ENCODE measurements at places on chromosomes 4 and X.

DNA sequence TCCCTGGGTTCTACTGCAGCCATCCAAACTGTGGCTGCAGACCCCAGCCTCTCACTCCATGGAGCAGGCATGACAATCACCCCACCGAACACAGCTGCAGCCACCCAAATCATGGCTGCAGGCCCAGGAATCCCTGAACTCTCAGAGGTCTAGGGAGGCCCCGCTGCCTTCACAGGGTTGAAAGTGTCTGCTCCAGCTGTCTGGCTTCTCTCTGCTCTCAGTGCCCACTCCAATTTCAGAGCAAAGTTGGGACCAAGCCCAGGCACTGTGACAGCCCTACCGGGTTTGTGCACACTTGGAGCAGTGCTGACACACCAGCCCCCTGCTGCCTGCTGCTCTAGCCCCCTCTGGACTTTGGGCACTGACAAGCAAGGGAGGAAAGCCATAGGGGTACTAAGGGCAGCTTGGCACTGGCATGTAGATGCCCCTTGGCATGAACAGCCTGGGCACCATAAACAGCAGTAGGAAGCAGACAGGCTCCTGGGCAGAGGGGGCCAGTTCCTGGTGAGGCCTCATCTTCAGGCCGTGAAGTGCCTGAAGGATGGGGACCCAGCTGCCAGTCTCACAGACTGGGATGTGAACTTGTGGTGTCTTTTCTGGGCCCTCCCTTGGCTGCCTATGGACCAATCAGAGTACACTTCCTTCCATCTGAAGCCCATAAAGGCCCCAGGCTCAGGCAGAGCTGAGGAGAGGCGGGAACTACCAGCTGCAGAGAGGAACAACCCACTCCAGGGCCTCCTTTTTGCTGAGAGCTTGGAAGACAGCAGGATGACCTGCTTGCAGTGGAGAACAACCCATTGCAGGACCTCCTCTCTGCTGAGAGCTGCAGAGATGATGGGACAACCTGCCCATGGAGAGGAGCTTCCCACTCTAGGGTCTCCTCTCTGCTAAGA, 68.8 kb downstream of the TECRL start:
- H3K4me1 ChIP-seq: no peaks in the 10 kb centered on the region
- no peaks in the 10 kb centered on the region for H3K27me3 ChIP-seq
- no peak overlapping the region for H3K27ac ChIP-seq
- H3K4me3 ChIP-seq: no peak overlapping the region
- DNase-seq: no peak

DNA sequence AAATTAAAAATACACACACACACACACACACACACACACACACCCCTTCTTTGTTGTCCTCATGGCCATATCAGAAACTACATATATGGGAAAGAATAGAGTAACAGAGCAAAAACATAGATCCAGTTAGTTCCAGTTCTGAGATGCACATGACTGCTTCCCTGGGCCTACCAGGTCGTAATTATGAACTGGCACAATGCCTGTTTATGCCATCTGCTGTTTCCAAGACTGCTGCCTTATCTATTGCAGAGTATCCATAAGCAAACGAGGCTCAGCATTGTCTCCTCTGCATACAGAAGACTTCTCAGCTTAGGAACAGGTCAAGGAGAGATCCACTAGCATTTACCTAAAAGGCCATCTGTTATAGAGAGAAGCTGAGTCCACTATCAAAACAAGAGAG, 789.0 kb downstream of the TECRL start:
- H3K4me3 ChIP-seq: no peak overlapping the region
- no peaks in the 10 kb centered on the region for H3K4me1 ChIP-seq
- no peak overlapping the region for H3K27ac ChIP-seq
- no peaks in the 10 kb centered on the region for H3K36me3 ChIP-seq
- no peaks in the 10 kb centered on the region for H3K27me3 ChIP-seq

DNA sequence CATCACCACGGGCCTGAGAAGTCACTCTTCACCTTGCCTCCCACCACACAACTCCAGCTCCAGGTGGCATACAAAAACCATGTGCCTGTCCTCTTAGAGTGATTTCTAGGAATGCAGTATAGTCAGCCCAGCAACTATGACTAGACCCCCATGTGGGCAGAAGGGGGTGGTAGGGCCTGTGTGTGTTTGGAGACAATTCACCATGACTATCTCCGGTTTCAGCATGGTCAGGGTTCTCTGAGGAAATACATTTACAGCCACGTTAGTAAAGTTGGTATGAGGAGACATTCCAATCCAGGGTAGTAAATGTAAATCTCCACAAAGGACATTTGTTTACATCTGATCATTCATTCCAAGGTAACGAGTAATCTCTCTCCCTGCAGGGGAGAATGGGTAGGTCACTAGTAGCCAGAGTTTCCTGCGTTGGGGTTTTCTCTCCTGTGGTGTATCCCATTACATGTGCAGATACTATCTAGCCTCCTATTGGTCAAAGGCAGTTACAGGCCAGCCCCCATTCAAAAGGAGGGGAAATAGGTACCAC, 4.2 kb upstream of the MTMR1 start:
- H3K4me3 ChIP-seq: no peak overlapping the region
- peak overlapping the region; percentile 47 for H3K27ac ChIP-seq
- no peaks in the 10 kb centered on the region for H3K36me3 ChIP-seq
- no peak for DNase-seq
- peaks cover 7% of the 10 kb centered on the region for H3K4me1 ChIP-seq

- H3K27me3 ChIP-seq: no peaks in the 10 kb centered on the region
- H3K36me3 ChIP-seq: no peaks in the 10 kb centered on the region
- no peaks in the 10 kb centered on the region for H3K4me1 ChIP-seq
- no peak for DNase-seq
- no peak overlapping the region for H3K27ac ChIP-seq
These were observed 295.9 kb upstream of the TACR3 start for GRCh38 chr4:104015680-104016079.

GRCh38 chr4:71229477-71230270, 109.1 kb upstream of the SLC4A4 start:
- no peaks in the 10 kb centered on the region for H3K27me3 ChIP-seq
- H3K4me1 ChIP-seq: no peaks in the 10 kb centered on the region
- H3K27ac ChIP-seq: no peak overlapping the region

Measured in stimulated activated naive B cell treated with anti-CD40 and anti-IgM and Interleukin-4, amounts not matched to agents 10 μg/mL and 1 μg/mL and 100 μg/mL, for 72 hours (primary cell).